Right lung (tissue), 10 donors: ENCODE measurements at places on chromosomes 2 and 18. TPM values are rescaled to one million over a fixed set of nuclear protein-coding genes. Genes with fewer than 3 reads are reported as not detected.

The MYO5B gene
- 13.5 TPM for polyA plus RNA-seq

The CROCC2 gene
- 3.5 TPM for polyA plus RNA-seq

The NCKAP5 gene
- polyA plus RNA-seq: 15.9 TPM

The FAM228A gene
- polyA plus RNA-seq: 1.6 TPM

The BCS1L gene
- polyA plus RNA-seq: 58.4 TPM

The RALB gene
- polyA plus RNA-seq: 115 TPM
